ENCODE measurements at places on chromosomes 1 and 21.

DNA sequence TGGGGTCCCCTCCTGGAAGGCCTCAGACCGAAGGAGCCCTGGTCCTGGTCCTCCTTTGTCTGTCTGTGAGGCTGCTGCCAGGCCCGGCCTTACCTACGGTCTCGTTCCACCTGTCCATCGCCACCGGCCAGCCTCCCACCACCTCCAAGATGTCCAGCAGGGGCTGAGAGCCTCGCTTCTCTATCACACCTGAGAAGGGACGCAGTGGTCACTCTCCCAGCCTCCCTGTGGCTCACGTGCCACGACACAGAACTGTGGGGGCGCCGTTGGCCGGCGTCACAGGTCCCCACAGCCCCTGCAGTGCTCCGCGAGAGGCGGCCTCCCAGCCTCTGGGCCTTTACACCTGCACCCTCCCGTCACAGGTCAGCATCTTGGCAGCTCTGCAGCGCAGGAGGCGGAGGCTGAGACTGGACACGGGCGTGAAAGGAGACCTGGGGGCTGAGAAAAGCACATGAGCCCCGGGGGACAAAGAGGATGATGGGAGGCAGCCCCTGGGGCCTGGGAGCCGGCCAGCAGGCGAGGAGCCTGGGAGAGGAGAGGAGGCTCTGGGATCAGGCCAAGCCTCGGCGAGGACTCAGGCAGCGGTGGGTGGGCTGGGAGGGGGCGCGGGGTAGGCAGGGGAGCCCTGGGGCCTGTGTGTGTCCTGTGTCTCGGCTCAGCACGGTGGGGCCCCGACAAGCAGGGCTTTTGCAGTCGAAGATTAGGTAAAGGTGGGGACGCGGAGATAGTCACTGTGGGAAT, 20.5 kb downstream of the PRXL2B start:
- no peak for DNase-seq

DNA sequence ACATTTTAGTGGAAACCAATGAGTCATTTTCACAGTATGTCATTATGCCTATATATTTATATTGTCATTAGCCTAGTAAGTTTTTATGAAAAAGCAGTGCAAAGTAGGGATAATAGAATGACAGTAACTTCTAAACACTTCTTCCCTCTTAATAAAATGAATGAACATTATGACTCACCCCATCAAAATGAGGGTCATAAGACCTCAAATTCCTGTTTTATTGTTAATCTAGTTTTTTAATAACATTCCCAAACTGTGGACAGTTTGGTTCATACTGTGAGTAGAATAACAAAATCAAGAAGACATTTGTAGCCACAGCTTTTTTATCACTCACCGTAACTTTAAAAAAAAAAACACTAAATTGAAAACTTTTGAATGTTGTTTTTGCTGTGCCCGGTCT, 160.5 kb downstream of the LRRC40 start:
- DNase-seq, result no peak

GRCh38 chr1:67522001-67522441, 91.8 kb upstream of the SERBP1 start:
- DNase-seq, result no peak

DNA sequence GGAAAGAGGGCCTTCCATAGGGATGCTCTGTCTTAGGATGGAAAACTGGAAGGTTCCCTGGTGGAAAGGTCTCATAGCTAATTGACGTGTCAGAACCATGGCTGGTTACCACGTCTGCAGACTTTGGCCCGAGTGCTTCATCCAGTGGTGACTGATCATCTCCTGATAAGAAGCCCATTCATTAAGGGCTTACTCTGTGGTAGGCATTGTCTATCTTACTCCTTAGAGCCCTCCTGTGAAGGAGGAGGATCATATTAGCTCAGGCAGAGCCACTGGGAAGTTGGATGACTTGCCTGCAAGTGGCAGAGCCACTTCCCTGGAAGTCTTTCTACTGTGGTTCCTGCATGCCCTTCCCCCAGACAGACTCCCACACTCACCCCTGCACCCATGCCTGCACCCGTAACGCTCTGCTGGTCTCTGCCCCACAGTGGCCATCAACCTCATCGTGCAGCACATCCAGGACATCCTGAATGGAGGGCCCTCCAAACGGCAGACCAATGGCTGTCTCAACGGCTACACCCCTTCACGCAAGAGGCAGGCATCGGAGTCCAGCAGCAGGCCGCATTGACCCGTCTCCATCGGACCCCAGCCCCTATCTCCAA, 79.9 kb downstream of the UCK2 start:
- no peak for DNase-seq

DNA sequence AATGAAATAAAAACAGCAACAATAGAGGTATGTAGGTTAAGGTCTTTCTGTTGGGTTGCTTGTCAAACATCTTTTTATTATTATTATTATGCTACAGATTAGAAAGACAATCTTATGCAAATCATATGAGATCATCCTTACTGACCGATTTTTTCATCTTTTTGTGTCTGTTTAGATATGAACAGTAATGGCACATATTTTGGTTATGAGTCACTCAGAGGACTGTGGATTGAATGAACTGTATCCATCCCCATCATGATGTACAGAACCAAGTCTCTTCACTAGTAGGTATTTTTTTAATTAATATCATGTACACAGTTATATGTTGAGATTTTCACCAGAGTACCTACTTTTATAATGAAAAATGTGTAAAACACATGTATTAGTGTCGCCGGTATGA, 159.1 kb downstream of the CHRM3 start:
- no peak for DNase-seq

GRCh38 chr1:193952778-193953374, 766.5 kb upstream of the B3GALT2 start:
- no peak for DNase-seq

Measured in stimulated activated naive CD8-positive, alpha-beta T cell treated with anti-CD3 and anti-CD28 coated beads, Interleukin-15, Interleukin-2, amounts not matched to agents 100 U/mL and 50 U/mL, for 24 hours (primary cell).